ENCODE measurements at places on chromosomes 3 and 15. TPM values are rescaled to one million over a fixed set of nuclear protein-coding genes. Genes with fewer than 3 reads are reported as not detected.

The CMTM8 gene
- total RNA-seq, result 1.6 TPM

The SLTM gene
- 46.8 TPM for total RNA-seq

The GOLGA6L10 gene
- 1.3 TPM for total RNA-seq

The NECTIN3 gene
- total RNA-seq, result 49.0 TPM

The DUOXA2 gene
- total RNA-seq, result not detected

The TNFSF10 gene
- total RNA-seq, result 46.3 TPM

The CCDC13 gene
- total RNA-seq, result 0.57 TPM

The MEIS2 gene
- total RNA-seq, result 9.7 TPM

The CP gene
- total RNA-seq, result 0.81 TPM

The CCDC54 gene
- total RNA-seq, result not detected

The IQCH gene
- total RNA-seq, result 2.5 TPM

The EPB42 gene
- not detected for total RNA-seq

The NR2E3 gene
- 0.50 TPM for total RNA-seq

The ROBO1 gene
- total RNA-seq, result 1.8 TPM

The PRR20G gene
- total RNA-seq, result not detected

The TTLL13 gene
- total RNA-seq, result 0.06 TPM

The FMN1 gene
- total RNA-seq, result 0.25 TPM

The CHST13 gene
- total RNA-seq, result not detected

The IL16 gene
- 4.9 TPM for total RNA-seq

The SIAH2 gene
- total RNA-seq, result 8.4 TPM

The CCPG1 gene
- 62.9 TPM for total RNA-seq

The RHOV gene
- total RNA-seq, result not detected

The ABCF3 gene
- 54.1 TPM for total RNA-seq

The CCDC39 gene
- total RNA-seq, result 0.06 TPM

The RBPMS2 gene
- total RNA-seq, result not detected

The NUSAP1 gene
- 69.5 TPM for total RNA-seq

The CLN6 gene
- total RNA-seq, result 16.0 TPM

The PIERCE2 gene
- 0.32 TPM for total RNA-seq

The KLHL24 gene
- total RNA-seq, result 62.7 TPM

The PRTG gene
- total RNA-seq, result 3.9 TPM

The ECT2 gene
- total RNA-seq, result 27.1 TPM

The C3orf62 gene
- total RNA-seq, result 2.0 TPM

The CHRNA7 gene
- total RNA-seq, result 1.1 TPM

The SHISA5 gene
- 93.1 TPM for total RNA-seq

The GXYLT2 gene
- under 0.01 TPM for total RNA-seq

The SCG5 gene
- 0.49 TPM for total RNA-seq

The DZIP1L gene
- total RNA-seq, result 7.6 TPM

The GOLGA6B gene
- total RNA-seq, result not detected

The MAP4 gene
- 120 TPM for total RNA-seq

The ZNF710 gene
- total RNA-seq, result 6.6 TPM

The CADM2 gene
- not detected for total RNA-seq

The RTP3 gene
- total RNA-seq, result not detected

The TMEM212 gene
- total RNA-seq, result not detected

The SPINK8 gene
- not detected for total RNA-seq

The CCR8 gene
- total RNA-seq, result not detected

The SKOR1 gene
- total RNA-seq, result under 0.01 TPM

The SCG3 gene
- 0.25 TPM for total RNA-seq

The TMA7 gene
- 357 TPM for total RNA-seq

The GATM gene
- not detected for total RNA-seq

The GUCA1C gene
- total RNA-seq, result not detected

The FGD5 gene
- 141 TPM for total RNA-seq

Measured in bladder microvascular endothelial cell (primary cell).